ENCODE measurements at places on chromosomes 2 and 18. TPM values are rescaled to one million over a fixed set of nuclear protein-coding genes. Genes with fewer than 3 reads are reported as not detected.

The CNRIP1 gene
- total RNA-seq: 19.6 TPM

The ACKR3 gene
- 12.2 TPM for total RNA-seq

The MEP1B gene
- 0.10 TPM for total RNA-seq

The ZNF638 gene
- 264 TPM for total RNA-seq

The IL36RN gene
- 5.6 TPM for total RNA-seq

The RAX gene
- total RNA-seq: not detected

The CNNM3 gene
- total RNA-seq: 17.1 TPM

The LYPD6 gene
- total RNA-seq: 4.2 TPM

The TFCP2L1 gene
- total RNA-seq: 5.8 TPM

The UGT1A8 gene
- 0.31 TPM for total RNA-seq

The RNF125 gene
- 8.0 TPM for total RNA-seq

The UGT1A7 gene
- 1.3 TPM for total RNA-seq

The AOX1 gene
- 3.3 TPM for total RNA-seq

The SELENOI gene
- 20.6 TPM for total RNA-seq

The ARHGAP25 gene
- 5.4 TPM for total RNA-seq

The CRYBA2 gene
- total RNA-seq: not detected

The FBXO48 gene
- 0.82 TPM for total RNA-seq

The OSR1 gene
- 20.1 TPM for total RNA-seq

The MYL1 gene
- 6,866 TPM for total RNA-seq

The TYMS gene
- total RNA-seq: 31.6 TPM

The RIT2 gene
- not detected for total RNA-seq

The SLC14A1 gene
- total RNA-seq: 4.0 TPM

The AFF3 gene
- 18.0 TPM for total RNA-seq

The CNGA3 gene
- total RNA-seq: 0.51 TPM

Measured in tongue (tissue), 3 donors.